Activated CD4-positive, alpha-beta T cell treated with anti-CD3 and anti-CD28 coated beads for 24 hours (primary cell): ENCODE measurements at places on chromosomes 16 and 17.

GRCh38 chr17:40963838-40964237, 2.9 kb downstream of the KRT39 start:
- DNase-seq = no peak

- no peak for DNase-seq
These were observed 56.0 kb upstream of the TOB1 start for GRCh38 chr17:50922107-50922506.

GRCh38 chr16:27235938-27236245, 32.6 kb downstream of the KDM8 start:
- no peak for DNase-seq

DNA sequence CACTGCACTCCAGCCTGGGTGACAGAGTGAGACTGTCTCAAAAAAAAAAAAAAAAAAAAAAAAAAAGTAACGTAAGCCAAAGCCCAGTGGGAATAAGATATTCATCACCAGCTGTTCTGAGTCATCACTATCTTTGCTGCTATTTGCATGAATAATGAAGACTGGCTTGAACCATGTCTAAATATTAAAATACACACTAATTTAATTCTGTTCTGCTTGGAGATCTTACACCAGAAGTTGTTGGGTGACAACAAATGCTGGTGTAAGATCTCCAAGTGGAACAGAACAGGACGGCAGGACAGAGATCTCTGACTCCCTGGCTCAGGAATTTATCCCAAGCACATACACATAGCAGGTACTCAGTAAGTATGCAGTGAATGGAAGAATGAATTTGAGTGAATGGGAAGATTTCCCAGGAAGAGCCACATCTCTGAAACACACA, 19.6 kb downstream of the DNAH17 start:
- no peak for DNase-seq

- no peak for DNase-seq
These were observed 35.8 kb downstream of the HSD17B2 start for GRCh38 chr16:82070656-82071369.

DNA sequence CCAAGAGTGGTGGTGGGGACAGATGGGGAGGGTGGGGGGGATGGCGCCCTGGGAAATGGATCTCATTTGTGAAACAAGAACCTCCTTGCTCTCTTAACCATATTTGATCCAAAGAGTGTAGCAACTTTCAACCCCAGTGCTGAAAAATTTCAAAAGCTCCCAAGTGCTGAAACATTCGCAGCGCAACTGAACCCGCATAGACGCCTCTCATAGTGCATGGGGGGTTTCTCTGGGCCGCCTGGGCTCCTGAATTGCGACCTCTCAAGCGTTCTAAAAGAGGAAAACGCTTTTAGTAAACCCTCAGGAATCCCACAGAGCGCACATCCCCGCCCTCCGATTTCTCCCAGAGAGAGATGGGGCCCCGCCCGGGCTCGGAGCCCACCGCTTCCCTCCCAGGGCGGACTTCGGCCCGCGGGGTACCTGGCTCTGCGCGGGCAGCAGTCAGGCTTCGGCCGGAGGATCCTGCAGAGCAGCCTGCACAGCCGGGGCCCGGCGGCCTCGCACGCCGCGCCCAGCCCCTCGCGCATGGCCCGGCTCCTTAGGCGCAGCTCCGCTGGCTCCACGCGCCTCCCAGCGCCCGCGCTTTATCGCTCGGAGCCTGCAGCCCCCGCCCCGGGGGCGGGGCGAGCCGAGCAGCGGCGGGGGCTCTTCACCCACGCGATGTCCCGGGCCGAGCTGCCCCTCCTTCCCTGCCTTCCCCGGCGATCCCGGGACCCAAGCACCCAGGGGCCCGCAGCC, 7.0 kb downstream of the NOS2 start:
- DNase-seq = no peak

GRCh38 chr17:39767147-39767546, 29.4 kb downstream of the GRB7 start:
- DNase-seq = no peak

DNA sequence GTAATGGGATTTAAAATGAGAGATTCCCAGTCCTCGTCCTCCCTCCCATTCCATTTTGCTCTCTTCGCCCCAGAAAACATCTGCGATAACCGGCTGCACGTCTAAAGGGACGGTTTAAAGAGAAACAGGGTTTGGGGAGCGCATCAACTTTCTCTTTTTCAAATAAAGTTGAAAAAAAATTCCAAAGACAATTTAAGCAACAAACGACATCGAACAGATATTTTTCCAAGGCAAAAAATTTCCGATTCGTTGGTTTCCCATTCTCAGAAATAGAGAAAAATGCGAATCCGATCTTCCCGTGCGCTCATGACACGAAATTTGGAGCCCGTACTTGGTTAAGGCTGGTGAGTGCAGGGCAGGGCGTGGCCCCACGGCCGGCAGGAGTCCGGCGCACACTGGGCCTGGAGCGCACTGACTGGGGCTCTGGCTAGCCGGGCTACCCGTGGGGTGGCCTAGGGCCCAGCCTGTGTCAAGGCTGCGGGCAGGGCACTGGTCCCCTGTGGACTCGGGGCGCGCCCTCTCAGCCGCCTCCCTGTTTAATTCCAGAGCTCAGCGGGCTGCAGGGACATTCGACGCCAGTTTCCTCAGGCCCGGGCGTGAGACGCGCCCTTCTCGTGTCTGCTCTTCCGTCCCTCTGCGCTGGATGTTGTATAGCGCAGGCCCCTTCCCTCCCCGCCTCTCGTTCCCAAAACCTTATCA, 17.9 kb upstream of the ZFHX3 start:
- DNase-seq = no peak

DNA sequence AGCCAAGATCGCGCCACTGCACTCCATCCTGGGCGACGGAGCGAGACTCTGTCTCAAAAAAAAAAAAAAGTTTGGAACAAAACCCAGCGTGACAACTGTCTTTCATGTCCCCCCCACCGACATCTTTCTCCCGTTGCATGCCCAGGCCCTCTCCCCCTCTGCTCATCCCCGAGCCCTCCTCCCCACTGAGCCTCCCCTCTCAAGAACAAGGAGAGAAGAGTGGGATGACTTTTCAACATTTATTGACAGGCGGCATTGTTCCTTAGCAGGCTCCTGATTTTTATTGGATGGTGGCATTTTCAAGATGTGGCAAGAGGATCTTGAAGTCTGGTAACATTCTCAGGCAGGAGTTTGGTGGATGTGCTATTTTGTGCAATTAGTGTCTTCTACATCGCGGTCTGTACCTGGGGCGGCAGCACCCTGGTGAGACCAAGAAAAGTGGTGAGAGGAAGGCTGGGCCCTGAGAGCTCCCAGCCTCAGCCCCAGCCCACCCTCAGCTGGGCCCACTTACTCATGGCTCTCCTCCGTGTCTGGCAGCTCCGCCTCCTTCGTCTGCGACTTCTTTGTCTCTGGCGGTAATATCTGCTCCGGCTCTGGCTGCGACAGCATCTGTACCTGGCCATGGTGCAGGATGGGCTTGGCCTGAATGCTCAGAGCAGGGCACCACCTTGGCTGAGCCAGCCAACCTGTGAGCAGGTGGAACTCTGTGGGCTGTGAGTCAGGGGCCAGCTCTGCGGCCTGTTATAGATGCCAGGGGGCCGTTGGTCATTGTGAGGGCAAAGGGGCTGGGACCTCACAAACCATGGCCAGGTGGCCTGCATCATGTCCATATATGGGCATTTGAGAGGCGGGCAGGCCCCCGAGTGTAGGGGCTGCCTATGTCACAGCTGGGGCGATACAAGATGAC, at the start of gene PRM1:
Gene PRM1 (minus strand): TSS at position 715 of the 907 bp plus-strand sequence. CDS start 92 bp downstream, at position 623.
- no peak for DNase-seq

DNA sequence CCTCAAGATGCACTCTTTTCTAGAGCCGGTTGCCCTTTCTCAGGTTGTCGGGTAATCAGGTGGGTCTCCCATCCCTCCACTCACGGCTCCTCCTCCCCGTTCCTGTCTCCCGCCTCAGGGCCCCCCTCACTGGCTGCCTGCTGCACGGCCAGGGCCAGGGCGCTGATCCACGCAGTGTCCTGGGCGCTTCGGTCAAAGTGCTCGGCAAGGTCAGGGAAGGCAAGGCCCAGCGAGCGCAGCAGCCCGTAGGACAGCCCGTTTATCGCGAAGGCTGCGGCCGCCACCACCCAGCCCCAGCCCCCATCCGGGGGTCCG, 753 bp downstream of the SLC16A11 start:
- no peak for DNase-seq

- DNase-seq = no peak
These were observed 393.5 kb downstream of the UTP18 start for GRCh38 chr17:51653878-51654277.

GRCh38 chr16:10180771-10181163, 1.5 kb downstream of the GRIN2A start:
- DNase-seq = no peak

- DNase-seq = no peak
These were observed 42.5 kb upstream of the RASD1 start for GRCh38 chr17:17538417-17539391.

- DNase-seq = no peak
These were observed 426.1 kb upstream of the DYNLRB2 start for GRCh38 chr16:80114699-80115098.

DNA sequence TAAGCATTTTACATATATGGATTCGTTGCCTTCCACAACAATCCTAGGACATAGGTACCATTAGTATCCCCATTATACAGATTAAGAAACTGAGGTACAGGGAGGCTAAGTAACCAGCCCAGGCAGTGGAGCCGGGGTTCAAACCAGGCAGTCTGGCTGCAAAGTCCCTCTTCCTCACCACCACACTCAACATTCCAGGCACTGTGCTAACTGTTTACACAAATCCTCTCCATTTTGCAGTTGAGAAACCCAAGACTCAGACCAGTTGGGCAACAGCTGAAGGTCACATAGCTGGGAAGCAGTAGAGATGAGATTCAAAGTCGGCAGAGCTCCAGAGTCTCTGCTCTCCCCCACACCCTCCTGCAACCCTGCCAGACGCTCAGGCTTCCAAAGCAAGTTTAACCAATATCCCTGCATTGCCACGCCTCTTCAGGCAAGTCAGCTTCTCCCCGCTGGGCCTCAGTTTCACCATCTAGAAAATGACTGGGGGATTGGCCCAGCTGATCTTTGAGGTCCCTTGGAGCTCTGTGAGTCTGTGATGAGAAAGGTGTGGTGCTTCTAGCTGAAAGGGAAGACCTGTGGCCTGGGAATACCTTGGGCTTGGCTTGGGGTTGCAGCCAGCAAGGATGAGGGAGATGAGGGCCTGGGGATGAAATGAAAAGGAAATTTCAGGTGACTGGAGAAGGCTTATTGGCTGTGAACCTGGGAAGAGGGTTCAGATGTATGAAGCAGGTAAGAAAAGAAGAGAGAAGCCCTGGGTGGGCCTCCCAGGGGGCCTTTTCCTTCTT, 14.0 kb downstream of the CCR7 start:
- no peak for DNase-seq

DNA sequence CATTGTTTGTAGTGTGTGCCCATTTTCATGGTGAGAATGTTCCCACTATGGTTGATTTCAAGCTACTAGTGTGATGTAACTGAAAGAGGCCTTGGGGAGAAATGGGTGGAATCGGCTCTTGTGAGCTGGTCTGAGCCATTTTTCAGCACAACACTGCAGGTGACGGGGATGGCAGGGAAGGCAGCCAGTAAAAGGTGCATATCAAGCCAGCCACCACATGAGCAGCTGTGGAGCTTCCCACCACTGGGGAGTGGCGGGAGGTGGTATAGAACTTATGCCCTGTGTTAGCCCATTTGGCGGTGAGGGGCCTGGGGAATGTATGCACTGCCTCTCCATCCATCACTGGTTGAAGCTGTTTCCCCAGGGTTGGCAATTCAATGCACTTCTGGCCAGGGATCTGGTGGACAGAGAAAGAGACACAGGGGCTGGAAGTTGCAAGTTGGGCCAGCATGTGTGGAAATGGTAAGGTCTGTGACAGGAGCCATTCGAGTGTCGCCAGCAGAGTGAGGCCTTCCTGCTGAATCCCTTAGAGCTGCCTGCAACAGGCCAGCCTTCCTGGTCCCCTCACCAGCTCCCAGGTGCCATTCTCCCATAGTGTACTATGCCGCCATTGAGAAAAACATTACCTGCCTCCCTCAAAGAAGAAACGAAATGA, 31.7 kb upstream of the BRD7 start:
- DNase-seq = no peak

GRCh38 chr16:58493756-58494431, 6.0 kb upstream of the NDRG4 start:
- no peak for DNase-seq

DNA sequence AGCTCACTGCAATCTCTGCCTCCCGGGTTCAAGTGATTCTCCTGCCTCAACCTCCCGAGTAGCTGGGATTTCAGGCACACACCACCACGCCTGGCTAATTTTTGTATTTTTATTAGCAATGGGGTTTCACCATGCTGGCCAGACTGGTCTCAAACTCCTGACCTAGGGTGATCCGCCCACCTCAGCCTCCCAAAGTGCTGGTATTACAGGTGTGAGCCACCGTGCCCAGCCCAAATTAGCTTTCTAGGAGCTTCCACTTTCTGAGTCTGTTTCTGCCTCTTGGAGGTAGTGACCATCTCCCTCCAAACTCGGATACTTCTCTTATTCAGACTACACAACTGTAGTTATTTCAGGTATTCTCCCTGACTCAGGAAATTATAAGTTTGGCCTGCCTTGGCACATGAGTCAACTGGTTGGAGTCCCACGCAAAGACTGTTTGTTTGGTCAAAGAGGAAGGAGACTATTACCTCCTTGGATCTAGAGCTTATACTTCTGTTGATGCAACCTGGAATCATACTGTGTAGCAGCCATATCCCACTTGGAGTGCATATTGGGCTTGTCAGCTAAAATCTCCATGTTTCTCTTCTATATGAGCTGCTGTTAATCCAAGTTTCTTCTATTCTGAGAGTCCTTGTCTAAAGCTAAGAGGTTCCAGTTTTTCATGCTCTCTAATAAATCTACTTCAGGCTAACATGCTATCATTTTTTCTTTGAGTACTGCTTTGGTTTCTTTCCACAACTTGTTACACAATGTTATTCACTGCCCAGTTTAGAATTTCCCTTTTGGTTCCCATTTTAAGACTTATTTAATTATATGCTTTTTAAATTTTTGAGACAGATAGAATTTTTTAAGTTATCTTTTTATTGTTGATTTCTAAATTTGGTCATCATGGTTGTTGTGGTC, 7.5 kb downstream of the IL4R start:
- DNase-seq = no peak

GRCh38 chr16:18800293-18800692, 1.1 kb downstream of the ARL6IP1 start:
- DNase-seq = no peak

DNA sequence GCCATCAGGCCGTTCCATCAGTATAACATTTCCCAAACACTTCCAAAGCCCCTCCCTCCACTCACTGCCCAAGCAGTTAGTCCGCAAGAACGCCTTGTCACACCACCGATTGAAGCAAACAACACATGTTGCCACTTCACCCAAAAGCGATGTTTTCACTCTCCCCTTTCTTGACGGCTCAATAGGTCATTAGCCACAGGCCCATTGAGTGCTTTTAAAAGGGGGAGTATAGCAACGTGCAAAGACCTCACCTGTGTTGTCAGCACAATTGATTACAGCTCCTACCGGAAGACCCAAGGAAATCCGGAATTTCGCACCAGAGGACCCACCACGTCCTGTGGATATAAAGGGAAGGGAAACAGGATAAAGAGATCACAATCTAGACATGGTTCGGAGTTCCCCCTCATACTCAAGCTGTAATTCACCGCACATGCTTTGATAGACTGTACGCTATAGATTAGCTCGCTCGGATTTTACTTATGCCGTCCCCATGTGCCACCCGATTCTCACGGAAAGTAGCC, 690 bp downstream of the RPL23 start:
- no peak for DNase-seq

GRCh38 chr16:47458331-47458730, 2.5 kb downstream of the ITFG1 start:
- DNase-seq = no peak
